SK-N-SH (cell line): ENCODE measurements at places on chromosomes 5 and 9. TPM values are rescaled to one million over a fixed set of nuclear protein-coding genes. Genes with fewer than 3 reads are reported as not detected.

CCL28 gene
- not detected in 2 replicates for polyA plus RNA-seq

GRCh38 chr9:116789081-116789480 is 102.0 kb downstream of the TRIM32 start:
- no peak for DNase-seq

- no peak for DNase-seq
Observed at GRCh38 chr5:128649192-128649591, 111.1 kb upstream of the FBN2 start.

GRCh38 chr5:154697371-154697770 is 57.8 kb upstream of the LARP1 start:
- DNase-seq = no peak

GRCh38 chr5:158513490-158514318 is 586.0 kb downstream of the EBF1 start:
- no peak for DNase-seq

DNA sequence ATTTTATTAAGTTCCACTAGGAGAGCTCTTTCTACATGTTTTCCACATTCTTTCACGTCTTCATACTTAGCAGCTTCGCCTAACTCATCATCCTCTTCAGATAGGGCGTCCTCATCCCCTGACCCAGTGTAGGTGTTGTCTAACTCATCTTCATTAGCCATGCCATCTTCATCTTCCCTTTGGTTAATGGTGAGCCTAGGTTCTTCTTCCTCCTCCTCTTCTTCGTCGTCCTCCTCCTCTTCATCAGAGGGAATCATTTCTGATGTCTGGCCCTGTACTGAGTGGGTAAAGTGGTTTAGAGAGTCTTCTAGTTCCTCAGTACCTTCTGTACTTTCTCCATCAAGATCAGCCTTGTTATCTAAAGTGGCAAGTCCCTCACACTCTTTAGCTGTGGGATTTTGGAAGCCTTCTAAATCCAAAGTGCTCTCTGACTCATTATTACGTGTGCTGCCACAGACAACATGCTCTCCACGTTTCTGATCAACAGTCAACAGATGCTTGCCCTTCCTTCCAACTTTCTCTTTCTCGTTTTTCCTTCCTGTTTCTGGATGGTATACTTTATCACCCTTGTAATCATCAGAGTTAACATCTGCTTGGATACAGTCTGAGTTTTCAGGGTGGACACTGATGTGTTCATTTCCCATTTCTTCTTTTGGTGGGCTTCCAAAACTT is 31.1 kb downstream of the TUT7 start:
- no peak for DNase-seq

PLAA gene
- 13.4 and 14.0 TPM in 2 replicates for polyA plus RNA-seq

C5orf34 gene
- 2.9 and 3.5 TPM in 2 replicates for polyA plus RNA-seq

MRPS2 gene
- polyA plus RNA-seq = 113 and 116 TPM in 2 replicates

- DNase-seq = no peak
Observed at GRCh38 chr5:43533646-43534045, 18.7 kb upstream of the C5orf34 start.

- no peak for DNase-seq
Observed at GRCh38 chr9:123998278-123998925, 13.2 kb upstream of the LHX2 start.

DNA sequence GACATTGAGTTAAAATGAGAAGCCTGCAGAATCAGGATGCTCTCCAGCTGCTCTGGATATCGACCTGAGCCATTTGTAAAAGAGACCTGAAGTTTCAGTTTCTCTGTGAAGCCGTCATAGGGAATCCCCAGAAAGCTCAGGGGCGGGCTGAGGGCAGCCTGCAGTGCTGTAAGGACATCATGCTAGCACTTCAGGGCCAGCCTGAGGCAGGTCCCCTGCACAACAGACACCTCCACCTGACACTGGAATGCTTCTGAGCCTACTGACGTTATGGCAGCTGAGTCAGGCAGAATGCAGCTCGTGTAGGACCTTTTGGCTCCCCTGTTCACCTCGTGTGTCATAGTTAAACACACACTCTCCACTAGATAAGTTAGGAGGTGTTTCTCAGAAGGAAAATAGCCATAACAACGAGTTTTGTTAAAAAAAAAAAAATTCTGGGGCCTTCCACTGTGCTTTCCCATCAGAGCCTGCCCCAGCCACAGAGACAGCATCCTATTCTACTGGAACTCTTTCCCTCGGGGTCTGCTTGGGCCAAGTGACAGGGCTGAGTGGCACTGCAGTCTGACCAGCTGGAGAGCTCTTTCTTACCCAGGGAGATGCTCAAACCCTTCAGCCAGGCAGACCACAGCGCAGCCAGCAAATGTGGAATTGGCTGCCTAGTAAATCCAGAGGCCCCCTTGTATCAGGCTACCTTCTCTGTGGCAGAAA is 354.9 kb downstream of the DIRAS2 start:
- no peak for DNase-seq

GOLGA1 gene
- polyA plus RNA-seq = 10.0 and 11.0 TPM in 2 replicates

FAM153A gene
- polyA plus RNA-seq = not detected in 2 replicates

DNA sequence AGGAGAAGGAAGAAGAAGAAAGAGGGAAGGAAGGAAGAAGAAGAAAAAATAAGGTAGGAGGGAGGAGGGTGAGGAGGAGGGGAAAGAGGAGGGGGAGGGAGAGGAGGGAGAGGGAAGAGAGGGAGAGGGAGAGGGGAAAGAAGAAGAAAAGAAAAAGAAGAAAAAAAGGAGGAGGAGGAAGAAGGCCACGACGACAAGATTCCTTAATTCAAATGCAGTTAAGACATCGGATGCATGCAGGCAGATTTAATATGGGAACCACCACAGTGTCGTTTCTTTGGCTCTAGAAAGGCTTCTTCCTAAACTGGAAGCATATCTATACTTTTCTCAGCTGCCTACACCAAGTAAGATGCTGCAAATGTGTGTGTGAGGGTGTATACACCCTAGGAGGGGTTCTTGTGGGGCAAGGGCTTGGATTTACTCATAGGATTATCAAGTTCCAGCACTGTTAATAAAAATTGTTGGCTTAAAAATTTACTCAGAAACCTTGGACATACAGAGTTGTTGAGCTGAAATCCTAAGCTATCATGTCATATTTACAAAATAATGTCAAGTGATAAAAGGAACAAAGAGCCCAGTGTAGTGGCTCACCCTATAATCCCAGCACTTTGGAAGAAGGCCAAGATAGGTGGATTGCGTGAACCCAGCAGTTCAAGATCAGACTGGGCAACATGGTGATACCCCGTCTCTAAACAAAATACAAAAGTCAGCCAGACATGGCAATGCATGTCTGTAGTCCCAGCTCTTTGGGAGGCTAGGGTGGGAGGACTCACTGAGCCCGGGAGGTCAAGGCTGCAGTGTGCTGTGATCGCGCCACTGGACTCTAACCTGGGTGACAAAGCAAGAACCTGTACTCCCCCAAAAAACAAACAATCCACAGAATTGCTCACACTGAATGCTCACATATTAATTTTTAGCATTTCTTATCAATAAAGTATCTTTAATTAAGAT is 108.5 kb downstream of the UBAP2 start:
- no peak for DNase-seq

FAM53C gene
- 14.5 and 18.7 TPM in 2 replicates for polyA plus RNA-seq

PAEP gene
- polyA plus RNA-seq = 0.08 TPM in 1 of 2 replicates, not detected in the other

SH2D3C gene
- 0.15 and 0.52 TPM in 2 replicates for polyA plus RNA-seq

- DNase-seq = no peak
Observed at GRCh38 chr9:26457151-26457550, 435.5 kb downstream of the CAAP1 start.

GRCh38 chr9:87370049-87370685 is 127.5 kb upstream of the DAPK1 start:
- DNase-seq = no peak

- no peak for DNase-seq
Observed at GRCh38 chr9:114499528-114499927, 5.7 kb downstream of the WHRN start.

- no peak for DNase-seq
Observed at GRCh38 chr5:4018007-4018406, 422.4 kb downstream of the IRX1 start.

GRCh38 chr5:30650311-30650710 is 543.2 kb upstream of the CDH6 start:
- DNase-seq = no peak

- no peak for DNase-seq
Observed at GRCh38 chr5:180424094-180424493, 70.1 kb upstream of the CNOT6 start.

GRCh38 chr9:91803970-91804752 is 145.9 kb downstream of the ROR2 start:
- DNase-seq = no peak

DNA sequence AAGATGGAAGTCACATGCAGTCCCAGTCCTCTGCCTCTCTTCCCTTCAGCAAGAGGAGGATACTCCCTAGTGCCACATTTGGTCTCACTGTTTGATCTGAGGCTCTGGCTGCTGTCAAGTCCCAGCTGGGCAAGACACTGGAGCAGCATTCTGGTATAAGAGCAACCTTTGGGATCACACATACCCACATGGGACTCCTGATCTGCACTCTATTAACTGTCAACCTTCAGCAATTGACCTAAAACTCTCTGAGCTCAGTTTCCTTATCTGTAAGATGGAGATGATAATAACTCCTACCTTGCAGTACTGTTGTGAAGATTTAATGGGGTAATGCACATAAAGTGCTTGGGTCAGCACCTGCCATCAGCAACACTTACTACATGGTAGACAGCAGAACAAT is 437.9 kb downstream of the PIK3R1 start:
- no peak for DNase-seq

TMEM252 gene
- not detected in 2 replicates for polyA plus RNA-seq

- DNase-seq = no peak
Observed at GRCh38 chr5:52897238-52897614, 91.9 kb upstream of the ITGA2 start.

- no peak for DNase-seq
Observed at GRCh38 chr5:174501461-174502069, 222.8 kb upstream of the MSX2 start.

DNA sequence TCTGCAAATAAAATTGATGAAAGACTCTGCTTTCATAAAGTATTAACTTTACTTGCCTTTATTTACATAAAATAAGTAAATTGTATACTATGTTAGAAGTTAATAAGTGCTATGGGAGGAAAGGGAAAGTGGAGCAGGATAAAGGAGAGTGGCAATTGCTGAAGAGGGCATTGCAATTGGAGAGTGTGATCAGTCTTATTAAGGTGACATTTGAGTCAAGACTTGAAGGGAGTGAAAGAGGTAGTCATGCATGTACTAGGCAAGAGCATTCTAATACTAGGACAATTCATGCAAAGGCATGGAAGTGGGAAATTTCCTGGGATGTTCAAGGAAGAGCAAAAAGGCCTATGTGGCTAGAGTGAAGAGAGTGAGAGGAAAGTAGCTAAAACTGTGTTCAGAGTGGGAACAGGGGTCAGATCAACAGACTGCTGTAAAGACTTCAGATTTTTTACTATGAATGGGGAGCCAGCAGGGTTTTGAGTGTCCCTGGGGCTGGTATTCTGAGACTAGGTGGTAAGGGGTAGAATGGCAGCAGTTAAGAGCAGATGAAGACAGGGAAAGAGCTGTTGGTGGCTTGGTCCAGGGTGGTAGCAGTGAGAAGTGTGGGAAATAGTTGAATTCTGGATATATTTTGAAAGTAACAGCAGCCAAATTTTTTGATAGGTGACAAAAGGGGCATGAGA is 182.3 kb upstream of the RIOK2 start:
- DNase-seq = no peak

DNA sequence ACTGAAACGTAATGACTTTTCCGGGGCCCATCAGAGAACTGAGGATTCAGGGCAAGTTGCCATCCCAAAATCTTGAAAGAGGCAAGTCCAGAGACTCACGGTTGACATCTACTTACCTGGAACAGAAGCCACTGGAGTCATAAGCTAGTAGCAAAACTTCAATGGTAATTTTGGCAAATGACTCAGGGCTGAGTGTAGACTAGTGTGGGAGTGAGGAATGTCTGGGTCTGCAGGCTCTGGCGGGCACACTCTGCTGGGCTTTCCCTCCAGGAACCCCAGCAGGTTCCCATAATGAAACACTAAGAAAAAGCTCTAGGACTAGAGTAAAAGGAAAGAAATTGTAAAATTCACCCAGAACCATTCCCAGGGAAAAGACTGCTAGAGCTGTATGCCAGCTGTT is 122.9 kb upstream of the NFIL3 start:
- DNase-seq = no peak

TMEM174 gene
- polyA plus RNA-seq = not detected in 2 replicates

LCN1 gene
- not detected in 2 replicates for polyA plus RNA-seq

- no peak for DNase-seq
Observed at GRCh38 chr5:178404987-178405386, 172.4 kb upstream of the PHYKPL start.

- no peak for DNase-seq
Observed at GRCh38 chr5:54760182-54760935, 225.0 kb downstream of the ESM1 start.

TLN1 gene
- 91.8 and 115 TPM in 2 replicates for polyA plus RNA-seq
